ENCODE measurements at places on chromosomes 3 and 15.

GRCh38 chr15:65914386-65914785, 45.1 kb downstream of the RAB11A start:
- DNase-seq = no peak

DNA sequence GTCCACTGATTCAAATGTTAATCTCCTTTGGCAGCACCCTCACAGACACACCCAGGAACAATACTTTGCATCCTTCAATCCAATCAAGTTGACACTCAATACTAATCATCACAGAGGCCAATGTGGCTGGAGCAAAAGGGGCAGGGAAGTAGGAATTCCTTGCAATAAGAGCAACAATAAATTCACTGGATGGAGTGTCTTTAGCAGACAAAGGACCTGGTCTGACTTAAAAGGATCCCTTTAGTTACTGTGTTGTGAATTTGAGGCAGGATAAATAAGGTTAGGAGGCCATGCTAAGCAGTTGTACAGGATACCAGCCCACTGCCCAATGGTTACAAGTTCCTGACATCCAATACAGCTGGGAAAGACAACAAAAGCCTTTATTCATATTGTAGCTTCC, 12.3 kb upstream of the GFM1 start:
- no peak for DNase-seq

- no peak for DNase-seq
These were observed 56.3 kb downstream of the PLCL2 start for GRCh38 chr3:16940769-16941700.

DNA sequence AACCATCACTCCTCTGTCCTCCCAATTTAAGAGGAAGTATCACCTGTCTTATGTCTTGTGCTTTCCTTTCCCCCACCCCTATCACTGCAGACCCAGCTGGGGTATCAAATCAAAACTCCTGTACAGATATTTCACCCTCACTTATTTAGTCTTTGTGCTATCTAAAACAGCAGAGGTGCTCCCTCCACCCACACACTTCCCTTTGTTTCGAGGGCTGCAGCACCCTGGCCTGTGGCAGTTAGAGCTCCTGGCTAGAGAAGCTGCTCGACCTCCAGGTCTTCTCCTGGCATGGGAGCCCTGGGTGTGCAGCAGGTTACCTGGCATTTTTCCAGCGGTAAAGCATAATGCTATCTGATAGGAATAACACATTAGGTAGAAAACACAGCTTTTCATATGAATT, 181.4 kb upstream of the BCL6 start:
- DNase-seq = no peak

GRCh38 chr3:105459566-105460290, 93.0 kb downstream of the ALCAM start:
- no peak for DNase-seq

GRCh38 chr3:194046995-194047645, 88.8 kb upstream of the HES1 start:
- DNase-seq = peak; percentile 59

DNA sequence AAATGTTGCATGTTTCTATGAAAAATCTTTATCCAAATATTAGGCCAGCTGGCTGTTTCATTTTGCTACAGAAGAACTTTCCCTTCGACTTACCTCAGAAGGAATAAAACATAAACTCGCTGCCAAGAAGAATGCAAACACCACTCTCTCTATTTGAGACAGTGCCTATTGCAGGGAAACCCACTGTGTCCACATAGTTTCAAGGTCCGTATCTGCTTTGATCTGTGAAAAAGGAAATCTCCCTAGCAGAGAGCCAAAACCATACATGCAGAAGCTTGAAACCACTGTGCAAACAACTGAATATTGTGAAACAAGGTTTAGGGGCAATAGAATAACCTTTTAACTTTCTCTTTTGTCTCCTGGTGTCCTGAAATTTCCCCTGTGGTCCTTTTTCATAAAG, 35.0 kb upstream of the CAPN7 start:
- no peak for DNase-seq

DNA sequence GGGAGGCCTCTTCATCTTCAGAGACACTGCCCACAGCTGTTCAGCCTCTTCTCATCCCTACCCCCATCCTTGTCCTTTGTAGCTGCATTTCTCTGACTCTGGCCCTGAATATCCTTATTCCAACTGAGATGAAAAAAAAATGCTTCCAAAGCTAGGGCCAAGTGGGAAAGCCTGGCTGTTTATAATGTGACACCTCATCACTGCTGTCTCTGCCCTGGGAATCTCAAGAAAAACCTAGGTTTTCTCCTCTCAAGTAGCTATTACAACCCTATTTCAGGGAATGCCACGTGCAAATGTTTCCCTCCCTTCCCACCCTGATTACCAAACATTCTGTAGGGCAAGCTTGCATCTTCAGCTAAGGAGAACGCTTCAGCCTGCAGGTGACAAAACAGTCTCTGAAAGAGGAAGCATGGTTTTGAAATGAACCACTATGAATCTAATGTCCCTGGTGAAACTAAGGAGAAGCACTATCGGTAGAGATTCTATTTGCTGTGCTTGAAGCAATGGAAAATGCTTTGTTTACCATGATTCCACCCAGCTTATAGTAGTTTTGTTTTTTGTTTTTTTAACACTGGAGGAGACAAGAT, 65.4 kb downstream of the USF3 start:
- DNase-seq = no peak

DNA sequence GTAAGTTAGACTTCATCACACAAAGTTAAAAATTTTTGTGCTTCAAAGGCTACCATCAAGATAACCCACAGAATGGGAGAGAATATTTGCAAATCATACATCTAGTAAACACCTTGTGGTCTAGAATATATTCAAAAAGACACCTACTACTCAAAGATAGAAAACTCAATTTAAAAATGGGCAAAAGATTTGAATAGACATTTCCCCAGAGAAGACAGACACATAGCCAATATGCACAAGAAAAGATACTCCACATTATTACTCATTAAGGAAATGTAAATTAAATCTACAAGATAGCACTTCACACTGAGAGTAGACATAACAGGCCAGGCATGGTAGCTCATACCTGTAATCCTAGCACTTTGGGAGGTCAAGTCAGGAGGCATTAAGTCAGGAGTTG, 87.8 kb upstream of the MANF start:
- DNase-seq = no peak

- DNase-seq = peak; percentile 34
These were observed 3.0 kb downstream of the ADAMTS9 start for GRCh38 chr3:64684715-64685261.

DNA sequence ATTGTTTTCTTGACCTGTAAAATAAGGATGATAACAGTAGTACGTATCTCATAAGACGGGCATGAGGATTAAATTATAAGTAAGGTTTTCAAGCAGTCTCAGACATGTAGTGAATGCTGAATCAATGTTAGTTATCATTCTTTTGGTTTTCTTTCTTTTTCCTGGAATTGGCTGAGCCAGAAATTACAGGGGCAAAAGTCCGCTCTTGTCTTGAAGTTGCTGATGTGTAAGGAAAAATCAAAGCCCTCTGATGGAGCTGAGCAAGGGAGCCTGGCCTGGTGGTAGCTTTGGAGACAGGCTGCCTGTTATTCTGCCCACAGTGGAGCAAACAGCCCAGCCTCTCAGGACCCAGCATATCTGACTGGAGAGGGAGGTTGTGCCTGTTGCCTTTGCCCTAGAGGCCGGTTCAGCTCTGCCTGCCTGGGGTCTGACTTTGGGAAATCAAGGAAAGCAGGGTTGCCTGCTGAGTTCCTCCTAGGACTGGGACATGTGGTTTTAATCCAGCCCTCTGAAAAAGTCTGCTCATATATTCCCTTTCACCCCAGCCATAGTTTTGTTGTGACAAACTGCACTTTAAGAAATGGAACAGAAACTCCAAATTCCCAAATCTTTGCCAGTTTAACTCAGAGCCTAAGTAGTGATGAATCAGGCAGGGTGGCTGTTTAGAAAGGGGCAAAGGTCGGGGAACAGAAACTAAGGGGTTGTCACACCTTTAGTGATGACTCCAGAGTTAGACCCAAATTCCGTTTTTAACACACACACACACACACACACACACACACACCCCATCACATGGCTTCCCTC, 40.1 kb downstream of the GASK1A start:
- DNase-seq = no peak

DNA sequence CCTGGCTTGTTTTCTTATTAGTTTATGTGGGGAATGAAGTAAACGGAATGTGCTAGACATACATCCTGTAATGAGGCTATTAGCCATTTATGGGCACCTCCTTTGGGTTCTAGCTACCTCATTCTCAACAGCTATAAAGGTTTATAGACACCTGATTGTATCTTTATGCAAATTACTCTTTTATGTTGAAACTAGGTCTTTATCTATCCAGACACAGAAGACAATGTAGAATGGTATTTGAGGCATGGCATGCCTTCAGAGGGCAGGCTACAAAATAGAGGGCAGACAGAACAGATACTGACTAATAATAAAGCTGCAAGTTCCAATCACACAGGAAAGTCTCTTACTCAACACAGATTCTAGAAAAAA, 27.1 kb downstream of the TBC1D2B start:
- no peak for DNase-seq

DNA sequence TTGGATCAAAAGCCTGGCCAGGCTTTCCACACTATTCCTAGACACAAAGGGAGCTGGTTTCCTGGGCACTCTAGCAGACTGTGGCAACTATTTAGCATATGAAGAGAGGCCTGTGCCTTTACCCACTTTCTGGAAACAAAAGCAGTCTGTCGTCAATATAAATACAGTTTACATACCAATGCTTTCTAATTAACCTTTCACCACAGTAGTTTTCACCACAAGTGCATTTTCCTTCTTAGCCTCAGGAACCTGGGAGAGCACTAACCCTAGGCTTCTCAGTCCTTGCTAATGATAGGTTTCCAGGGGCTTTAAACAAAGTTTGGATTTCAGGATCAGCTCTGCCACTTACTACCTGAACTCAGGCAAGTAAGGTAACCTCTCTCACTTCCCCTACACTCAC, 499.1 kb downstream of the MAGI1 start:
- DNase-seq = no peak

GRCh38 chr3:120289636-120290035, 4.6 kb upstream of the GPR156 start:
- no peak for DNase-seq

DNA sequence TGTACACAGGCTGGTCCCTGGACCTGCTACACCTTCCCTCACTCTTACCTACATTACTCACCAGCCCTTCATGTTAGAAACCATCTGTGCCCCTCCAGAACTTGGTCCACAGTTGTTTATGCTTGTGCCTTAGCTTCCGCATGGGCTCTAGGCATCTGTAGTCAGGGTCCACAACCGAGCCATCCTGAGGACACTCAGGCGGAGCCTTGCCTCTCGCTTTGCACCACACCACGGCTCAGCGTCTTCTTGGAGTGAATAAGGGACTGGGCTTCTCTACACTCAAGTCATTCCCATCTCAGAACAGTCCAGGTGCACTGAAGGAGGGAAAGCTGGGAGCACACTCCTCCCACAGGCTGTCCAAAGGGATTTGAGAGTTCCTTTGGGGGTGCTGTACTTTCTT, 97.8 kb downstream of the HMG20A start:
- DNase-seq = no peak

- DNase-seq = no peak
These were observed 9.3 kb downstream of the OXTR start for GRCh38 chr3:8760091-8760490.

DNA sequence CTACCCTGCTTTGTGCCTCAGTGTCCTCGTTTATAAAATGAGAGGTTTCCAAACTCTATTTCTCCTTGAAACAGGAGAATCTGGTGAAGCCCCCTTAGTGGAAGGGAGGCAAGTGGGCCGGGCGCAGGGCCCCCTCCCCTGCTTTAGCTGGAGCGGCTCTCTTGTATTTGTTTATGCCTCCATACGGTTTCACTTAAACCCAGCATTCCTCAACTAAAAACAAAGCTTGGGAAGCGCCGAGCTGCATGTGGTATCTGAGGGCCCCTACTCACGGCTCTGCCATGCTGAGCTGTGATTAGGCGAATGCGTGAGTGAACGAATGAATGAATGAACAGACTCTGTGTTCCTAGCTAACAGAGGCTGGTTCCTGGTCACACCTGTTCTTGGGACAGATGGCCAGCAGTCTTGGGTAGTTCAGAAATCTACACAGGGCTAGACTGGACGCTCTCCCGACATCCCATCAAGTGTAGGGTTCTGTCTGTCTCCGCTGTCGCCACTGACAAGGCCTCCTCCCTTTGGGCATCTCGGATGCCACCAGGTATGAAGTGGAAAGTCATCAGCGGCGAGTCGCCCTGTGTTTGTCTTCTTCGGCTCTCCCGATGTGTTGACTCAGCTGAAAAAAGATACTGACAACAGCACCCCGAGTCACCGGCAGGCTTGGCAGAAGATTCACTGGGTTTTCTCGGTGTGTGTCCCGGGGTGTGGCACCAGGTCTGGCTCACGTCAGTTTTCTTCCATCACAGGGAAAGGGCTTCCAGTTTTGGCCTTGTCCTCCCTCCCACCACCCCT, 42.4 kb upstream of the VPS8 start:
- no peak for DNase-seq

DNA sequence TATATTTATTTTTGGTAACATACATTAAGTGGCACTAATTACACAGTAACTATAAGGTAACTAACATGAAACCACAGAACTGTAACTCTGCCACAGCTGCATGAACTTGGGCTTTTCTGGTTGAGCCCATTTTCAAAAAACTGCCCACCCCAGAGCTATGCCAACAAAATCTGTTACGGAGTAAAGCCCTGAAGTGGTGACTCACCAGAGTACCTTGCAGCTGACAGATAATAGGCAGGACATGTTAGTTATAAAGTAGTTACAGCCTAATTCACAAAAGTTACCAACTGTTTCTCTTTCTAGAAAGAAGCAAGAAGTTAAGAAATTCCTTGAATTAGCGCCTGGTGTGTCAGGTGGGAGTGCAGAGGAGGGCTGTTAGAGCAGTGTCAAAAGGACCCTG, 1.5 kb upstream of the GPX1 start:
- DNase-seq = no peak

DNA sequence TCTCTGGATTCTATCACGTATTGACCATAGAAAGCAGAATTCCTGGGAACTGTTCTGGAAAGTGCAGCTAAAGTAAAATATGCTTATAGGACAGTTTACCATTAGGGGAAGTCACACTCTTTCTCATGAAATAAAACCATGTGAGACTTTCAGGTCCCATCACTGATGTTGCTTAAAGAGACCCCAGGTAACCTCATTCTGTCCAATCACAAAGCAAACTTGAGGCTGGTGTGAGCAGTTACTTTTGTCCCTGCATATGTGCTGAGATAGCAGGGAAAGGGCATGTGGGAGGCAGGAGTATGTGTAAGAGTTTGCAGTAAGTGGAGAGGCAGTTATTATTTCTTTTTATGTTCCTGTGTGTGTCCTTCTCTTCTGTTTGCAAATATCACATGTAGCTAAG, 16.1 kb downstream of the GPR87 start:
- no peak for DNase-seq

DNA sequence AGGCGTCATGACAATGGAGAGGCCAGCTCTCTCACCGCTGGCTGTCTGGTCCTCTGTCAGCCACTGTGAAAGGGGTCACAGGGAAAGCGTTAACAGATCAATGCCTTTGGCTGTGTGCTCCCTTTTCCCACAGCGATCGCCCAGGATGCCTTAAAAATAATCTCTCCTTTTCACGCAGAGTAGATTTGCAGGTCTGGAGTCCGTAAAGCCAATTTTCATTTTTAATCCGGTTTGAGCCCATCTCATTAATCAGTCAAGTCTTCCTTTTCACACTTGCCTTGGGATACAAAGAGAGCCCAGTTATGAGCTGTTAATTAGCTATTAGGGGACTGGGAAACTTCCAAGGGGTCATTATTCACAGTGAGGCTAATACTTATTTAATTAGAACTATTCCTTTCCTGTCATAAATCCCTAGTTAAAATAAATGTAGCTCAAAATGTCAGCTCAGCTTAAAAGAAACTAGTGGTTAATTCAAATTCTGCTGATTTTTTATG, 104.3 kb upstream of the RASGRP1 start:
- no peak for DNase-seq

- DNase-seq = no peak
These were observed 26.9 kb upstream of the LINGO1 start for GRCh38 chr15:77659350-77660321.
